ENCODE measurements at places on chromosomes 5 and 9. TPM values are rescaled to one million over a fixed set of nuclear protein-coding genes. Genes with fewer than 3 reads are reported as not detected.

Gene SLC27A6
- not detected for total RNA-seq

Gene RBM27
- total RNA-seq = 20.5 TPM

Gene SAPCD2
- 16.1 TPM for total RNA-seq

Gene SHISAL2B
- total RNA-seq = not detected

Gene TMEM215
- total RNA-seq = not detected

Gene PCDHB15
- 3.8 TPM for total RNA-seq

Gene PCDH12
- under 0.01 TPM for total RNA-seq

Gene MBLAC2
- 7.9 TPM for total RNA-seq

Gene FAM78A
- total RNA-seq = 1.7 TPM

Gene IL33
- total RNA-seq = 0.11 TPM

Gene GTF2H2
- 29.8 TPM for total RNA-seq

Gene MAST4
- total RNA-seq = 8.8 TPM

Gene IFNA2
- total RNA-seq = not detected

Gene WNK2
- total RNA-seq = not detected

Gene SH3GL2
- not detected for total RNA-seq

Gene SCGB3A1
- not detected for total RNA-seq

Gene MYOZ3
- under 0.01 TPM for total RNA-seq

Gene C5orf46
- not detected for total RNA-seq

Gene KIF4B
- total RNA-seq = 0.06 TPM

Gene GCNT4
- 0.23 TPM for total RNA-seq

Gene EPB41L4A
- total RNA-seq = not detected

Gene SMIM32
- total RNA-seq = not detected

Gene BRINP1
- total RNA-seq = 0.23 TPM

Gene MIER3
- 19.6 TPM for total RNA-seq

Gene PLAA
- total RNA-seq = 32.3 TPM

Gene OLFML2A
- 6.2 TPM for total RNA-seq

Gene TMC1
- not detected for total RNA-seq

Gene SNCAIP
- not detected for total RNA-seq

Gene PCDHGC4
- 0.69 TPM for total RNA-seq

Gene KCNMB1
- total RNA-seq = not detected

Gene OR1Q1
- not detected for total RNA-seq

Gene ORM1
- not detected for total RNA-seq

Gene EPB41L4B
- total RNA-seq = 2.4 TPM

Gene NR2F1-AS1
- total RNA-seq = 10.4 TPM

Gene SLC31A2
- total RNA-seq = 88.0 TPM

Gene IL5
- total RNA-seq = not detected

Gene CDKN2A
- 310 TPM for total RNA-seq

Gene HSD17B3
- total RNA-seq = not detected

Gene CBY3
- total RNA-seq = not detected

Gene LHFPL2
- total RNA-seq = 97.3 TPM

Gene NTRK2
- total RNA-seq = not detected

Gene DAB2IP
- total RNA-seq = 4.4 TPM

Gene AMBP
- total RNA-seq = not detected

Gene CAMK2A
- 2.1 TPM for total RNA-seq

Gene ADRB2
- 4.1 TPM for total RNA-seq

Gene ALDH1A1
- total RNA-seq = 155 TPM

Gene PHF24
- total RNA-seq = not detected

Gene UAP1L1
- total RNA-seq = 17.6 TPM

Gene LRRC19
- total RNA-seq = not detected

Gene SPINK1
- total RNA-seq = not detected

Gene WDR31
- total RNA-seq = 0.51 TPM

Gene PDE4D
- total RNA-seq = 33.9 TPM

Gene MEGF10
- 21.0 TPM for total RNA-seq

Gene CDC25C
- 16.9 TPM for total RNA-seq

Gene C5orf58
- total RNA-seq = not detected

Gene GPR150
- 1.6 TPM for total RNA-seq

Gene CCDC180
- total RNA-seq = not detected

Gene INSYN2B
- 7.4 TPM for total RNA-seq

Gene PCDHA11
- total RNA-seq = 0.11 TPM

All from LHCN-M2 (cell line).